ENCODE measurements at places on chromosomes 3 and 15. TPM values are rescaled to one million over a fixed set of nuclear protein-coding genes. Genes with fewer than 3 reads are reported as not detected.

CCR5 gene
- total RNA-seq, result 0.10 TPM

DNA sequence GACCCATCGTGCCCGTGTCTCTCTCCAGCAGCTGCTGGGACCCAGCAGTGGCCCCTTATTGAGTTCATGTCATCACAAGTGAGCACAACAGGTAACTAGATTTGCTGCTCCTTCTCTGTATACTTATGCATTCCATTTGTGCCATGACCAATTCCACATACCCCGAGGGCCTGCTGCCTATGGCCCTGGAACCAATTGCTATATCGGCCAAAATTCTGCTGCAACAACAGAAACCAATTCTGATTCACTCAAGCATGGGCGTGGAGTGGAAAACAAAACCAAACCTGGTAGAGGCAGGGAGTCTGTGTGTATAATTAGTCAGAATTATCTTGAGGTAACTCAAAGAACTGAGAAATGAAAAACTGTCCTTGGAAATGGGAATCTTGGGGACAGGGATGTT is 516.6 kb downstream of the EPHB1 start:
- no peak for DNase-seq

DNA sequence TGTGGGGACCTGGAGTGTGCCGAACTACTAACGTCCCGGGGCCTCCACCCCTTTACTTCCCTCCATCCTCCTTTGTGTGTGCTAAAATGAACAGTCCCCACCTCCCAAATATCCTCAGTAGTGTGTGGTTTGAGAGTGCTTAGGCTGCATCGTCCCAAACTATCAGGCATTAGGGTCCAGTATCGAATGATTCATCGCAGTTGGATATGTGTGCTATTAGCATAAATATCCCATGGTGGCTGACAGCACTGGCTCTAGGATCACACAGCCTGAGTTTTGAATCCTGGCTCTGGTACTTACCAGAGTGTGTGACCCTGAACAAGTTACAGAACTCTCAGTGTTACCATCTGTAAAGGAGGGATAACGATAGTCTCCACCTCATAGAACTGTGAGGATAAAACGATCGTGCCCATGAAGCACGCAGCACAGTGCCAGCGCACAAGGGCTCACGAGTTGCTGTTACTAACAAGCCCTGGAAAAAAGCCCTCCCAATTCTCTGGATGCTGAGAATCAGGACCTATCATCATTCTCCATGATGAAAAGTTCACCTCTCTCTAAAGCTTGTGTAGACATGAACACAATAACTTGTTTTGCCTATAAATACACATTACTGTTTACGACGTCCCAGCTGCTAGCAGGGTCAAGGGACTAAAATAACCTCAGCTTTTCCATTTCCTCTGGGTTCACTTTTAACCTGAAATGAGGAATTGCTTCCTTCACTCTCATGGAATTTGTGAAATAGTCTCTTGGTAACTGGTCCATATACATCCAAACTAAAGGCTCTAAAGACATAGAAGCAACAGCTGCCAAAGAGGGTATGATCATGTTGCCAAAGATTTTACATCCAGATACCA is 51.0 kb downstream of the VGLL4 start:
- DNase-seq, result peak; percentile 65

DNA sequence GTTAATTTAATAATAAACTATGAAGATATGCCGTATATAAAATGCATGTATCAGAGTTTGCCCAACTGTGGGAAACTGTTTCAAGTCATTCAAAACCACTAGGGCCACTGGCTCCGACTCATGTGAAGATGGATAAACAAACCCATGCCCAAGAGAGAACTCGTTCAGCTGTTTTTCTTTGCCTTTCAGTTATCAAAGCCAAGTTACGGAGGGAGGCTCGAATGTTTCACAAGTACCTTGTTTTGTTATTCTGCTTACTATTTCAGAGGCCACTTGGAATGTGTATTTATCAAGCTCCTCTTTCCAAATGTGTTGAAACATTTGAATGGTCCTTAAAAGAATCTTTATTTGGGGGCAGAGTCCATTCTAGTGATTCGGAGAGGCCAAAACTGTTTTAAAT is 82.1 kb downstream of the DUT start:
- DNase-seq, result no peak

DNA sequence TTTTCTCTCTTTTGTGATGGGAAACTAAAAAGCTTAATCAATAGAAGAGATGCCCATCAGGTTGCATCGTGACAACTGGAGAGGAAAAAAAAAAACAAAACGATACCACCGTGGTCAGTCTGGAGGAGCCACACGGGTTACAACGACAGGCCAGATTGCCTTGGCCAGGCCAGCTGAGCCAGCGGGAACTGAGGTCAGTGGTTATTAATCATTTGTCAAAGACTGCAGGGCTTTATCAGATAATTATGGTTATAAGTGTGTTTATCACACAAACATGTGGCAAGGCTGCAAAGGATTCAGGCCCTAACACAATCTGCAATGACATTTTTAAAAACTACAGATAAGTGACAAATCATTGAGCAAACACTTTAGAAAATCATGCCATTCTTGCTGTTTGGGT is 135.0 kb upstream of the FAM3D start:
- no peak for DNase-seq

GRCh38 chr3:194739498-194740284 is 54.0 kb downstream of the FAM43A start:
- no peak for DNase-seq

DNA sequence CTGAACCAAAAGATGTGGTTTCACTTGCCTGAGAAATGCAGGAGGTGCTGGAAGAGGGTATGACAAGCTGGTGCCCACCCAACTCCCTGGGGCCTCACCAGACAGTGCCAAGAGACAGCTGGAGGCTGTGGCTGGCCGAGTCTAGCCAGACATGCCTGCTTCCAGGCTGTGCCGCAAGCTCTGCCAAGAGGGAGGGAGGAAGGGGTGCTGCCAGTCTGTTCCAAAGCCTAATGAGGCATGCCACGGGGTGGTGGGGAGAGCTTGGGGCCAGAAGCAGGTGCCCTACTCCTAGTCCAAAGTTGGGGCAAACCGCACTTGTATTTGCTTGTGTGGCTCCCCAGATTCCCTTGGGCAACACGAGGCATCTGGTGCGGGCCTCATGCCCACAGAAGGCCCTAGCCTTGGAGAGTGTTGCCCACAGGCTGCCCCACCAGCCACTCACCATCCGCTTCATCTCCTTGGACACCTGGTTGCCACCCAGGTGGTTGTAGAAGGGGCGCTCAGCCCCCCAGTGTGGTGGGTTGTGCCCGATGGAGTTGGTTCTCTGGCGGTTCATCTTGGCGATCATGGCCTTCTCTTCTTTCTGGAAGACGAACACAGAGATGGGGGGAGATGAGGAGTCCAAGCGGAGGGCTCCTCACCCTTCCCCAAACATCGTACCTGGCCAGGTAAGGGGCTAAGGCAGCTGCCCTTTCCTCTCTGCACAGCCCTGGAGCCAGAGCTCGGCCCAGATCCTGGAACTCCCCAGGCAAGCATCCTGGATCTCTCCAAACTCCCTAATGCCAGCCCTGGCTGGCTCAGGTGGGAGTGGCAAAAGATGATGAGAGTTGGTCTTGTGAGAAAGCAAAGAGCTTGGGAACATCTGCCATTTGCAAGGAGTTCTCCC is 123.4 kb downstream of the SEC22A start:
- no peak for DNase-seq

- DNase-seq, result no peak
Observed at GRCh38 chr15:70653426-70653825, 109.9 kb downstream of the UACA start.

All from skin of body (tissue), 3 donors.